ENCODE measurements at places on chromosomes 12 and 14.

DNA sequence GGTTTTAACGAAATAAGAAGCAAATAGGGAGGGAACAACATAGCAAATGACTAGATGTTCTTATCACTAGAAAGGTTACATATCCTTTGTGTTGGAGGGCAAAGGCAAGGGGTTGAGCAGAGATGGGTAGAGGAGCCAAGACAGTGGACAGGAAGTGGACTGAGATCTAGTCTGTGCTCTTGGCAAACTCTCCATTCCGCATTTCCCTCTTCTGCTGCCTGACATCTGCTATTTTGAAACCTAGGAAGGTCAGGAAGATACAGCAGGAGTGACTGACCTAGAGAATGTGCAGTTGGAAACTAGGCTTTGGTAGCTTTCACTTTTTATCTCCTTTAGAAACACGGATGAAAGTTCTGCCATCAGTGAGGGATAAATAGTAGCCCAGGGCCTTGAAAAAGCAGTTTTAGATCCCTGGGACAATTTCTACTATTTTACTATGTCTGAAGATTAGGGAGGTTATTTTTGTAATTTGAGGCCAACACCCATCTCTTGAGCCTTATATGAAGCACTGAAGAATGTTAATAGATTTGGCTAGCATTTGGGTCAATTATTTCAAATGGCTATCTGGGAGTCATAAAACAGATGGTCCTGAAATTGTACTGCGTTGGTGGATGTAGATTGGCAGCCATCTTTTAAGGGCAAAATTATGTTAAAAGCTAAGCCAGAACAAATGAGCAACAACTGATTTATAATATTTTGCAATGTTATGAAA lies 410.3 kb downstream of the PCNX1 start:
- DNase-seq = no peak

- no peak for DNase-seq
These were observed 9.6 kb downstream of the SIX1 start for GRCh38 chr14:60639674-60640073.

- peak; percentile 26 for DNase-seq
These were observed 242.0 kb downstream of the NEDD1 start for GRCh38 chr12:97148941-97149559.

DNA sequence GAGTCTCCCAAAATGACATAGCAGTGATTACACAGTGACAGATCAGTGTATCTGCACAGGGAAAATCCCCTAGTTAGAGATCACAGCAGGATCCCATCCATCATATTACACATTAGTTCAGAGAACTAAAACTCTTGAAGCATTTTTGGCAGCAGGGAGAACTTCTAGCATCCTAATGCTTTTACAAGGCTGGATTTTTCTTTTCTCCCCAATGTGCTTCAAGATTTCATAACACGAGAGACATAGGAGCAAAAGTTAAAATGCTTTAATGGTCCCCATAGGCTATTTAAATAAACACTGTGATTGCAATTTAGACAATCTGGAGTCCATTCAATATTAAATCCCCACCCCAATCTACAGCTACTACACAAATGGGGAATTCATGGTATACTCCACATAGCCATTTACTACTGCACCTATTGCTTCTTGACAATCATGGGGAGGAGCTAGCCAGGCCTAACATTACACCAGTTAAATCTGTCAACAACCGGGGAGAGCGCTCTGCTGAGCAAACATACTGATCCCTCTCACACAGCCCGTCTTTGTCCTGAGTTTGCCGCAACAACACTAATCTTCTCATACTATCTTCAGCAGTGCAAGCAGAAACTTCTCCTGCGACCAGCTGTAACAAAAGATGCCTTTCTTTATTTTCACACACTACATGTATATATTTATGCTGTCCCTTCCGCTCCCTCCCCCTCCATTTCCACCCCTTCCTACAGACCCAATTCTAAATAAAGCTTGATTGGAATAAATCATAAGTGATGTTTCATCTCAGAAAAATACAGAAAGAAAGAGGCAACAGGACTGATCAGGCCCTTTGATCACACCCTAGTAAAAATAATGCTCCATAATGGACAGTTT lies 120.3 kb upstream of the SOX5 start:
- no peak for DNase-seq

GRCh38 chr12:14769466-14769968 lies 33.8 kb downstream of the WBP11 start:
- peak; percentile 28 for DNase-seq

All from stimulated activated CD4-positive, alpha-beta T cell treated with anti-CD3 and anti-CD28 coated beads, TNF-alpha, amount 100 ng/mL, for 48 hours (primary cell).